ENCODE measurements at places on chromosomes 4 and X.

GRCh38 chr4:4268776-4269175 lies 20.8 kb upstream of the TMEM128 start:
- DNase-seq: no peak

DNA sequence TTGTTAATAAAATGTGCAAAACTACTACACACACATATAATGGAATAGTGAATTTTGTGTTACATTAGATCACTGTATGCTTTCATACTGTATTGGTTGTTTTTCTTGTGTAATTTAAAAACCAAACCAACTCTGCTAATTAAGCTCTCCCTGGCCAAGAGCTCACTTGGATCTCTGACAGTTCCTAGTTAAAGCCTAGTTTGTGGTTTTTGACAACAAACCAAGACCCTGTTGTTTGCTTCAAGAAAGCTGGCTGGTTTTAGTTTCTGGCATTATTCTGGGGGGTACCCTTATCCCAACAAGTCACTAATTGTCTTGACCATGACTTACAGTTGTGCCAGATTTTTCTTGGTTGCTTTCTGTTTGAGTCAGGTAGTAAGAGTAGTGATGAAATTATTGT lies 121.4 kb upstream of the CXorf66 start:
- no peak for DNase-seq

GRCh38 chr4:153045111-153045982 lies 109.2 kb downstream of the FHDC1 start:
- DNase-seq: no peak

DNA sequence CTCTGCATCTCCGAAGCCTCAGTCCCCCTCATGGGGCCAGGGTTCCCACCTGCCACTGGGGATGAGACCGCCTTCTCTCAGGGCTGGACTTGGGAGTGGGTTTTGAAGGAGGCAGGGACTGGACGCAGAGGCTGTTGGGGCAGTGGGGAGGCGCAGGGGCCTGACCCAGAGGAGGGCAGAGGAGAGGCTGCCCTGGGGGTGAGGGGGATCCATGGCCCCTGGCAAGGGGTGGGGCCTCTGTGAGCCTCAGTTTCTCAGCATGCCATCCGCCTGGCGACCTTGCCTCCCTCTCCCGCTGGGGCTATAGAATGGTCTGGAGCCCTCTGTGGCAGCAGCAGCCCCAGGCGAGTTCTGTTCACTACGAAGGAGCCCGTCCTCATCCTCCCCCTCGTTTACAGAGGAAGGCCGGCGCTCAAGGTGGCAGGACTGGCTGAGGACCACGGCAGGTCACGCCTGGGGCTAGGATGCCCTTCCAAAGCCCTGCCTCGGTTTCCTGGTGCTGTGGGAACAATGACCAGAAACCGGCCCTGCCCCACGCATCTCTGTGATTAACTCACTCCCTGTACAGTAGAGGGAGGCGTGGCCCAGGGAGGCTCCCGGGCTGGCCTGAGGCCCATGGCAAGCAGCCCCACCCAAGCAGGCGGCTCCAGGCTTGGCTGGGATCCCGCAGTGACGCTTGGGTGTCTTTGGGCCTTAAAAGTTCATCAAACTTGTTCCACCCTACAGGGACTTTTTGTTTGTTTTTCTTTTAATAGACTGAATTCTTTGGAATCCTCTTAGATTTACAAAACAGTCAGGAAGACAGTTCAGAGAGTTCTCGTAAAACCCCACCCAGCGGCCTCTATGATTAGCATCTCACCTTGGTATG lies 16.0 kb upstream of the SH3TC1 start:
- no peak for DNase-seq

GRCh38 chrX:71475785-71476540 lies 56.9 kb upstream of the OGT start:
- no peak for DNase-seq

GRCh38 chr4:87950493-87950892 lies 25.0 kb upstream of the SPP1 start:
- DNase-seq: no peak

DNA sequence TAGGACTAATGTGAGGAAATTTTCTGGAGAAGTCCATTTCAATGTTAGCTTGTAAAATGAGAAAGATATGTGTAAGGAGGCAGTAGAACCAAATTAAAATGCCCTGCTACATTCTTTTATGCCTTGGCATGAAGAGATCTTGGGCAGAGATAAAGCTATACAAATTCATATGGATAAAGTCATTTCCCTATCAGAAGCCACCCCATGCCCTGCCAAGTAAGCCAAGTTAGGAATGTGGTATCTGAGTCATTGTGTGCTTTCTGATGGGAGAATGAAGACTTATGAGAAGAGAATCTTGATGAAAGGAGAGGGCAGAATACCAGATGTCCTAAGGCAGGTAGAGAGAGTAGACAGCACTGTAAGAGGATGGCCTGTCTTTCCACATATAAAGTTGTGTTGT lies 83.7 kb downstream of the TEX13A start:
- DNase-seq: no peak

- no peak for DNase-seq
Observed at GRCh38 chr4:151922811-151923210, 162.0 kb upstream of the GATB start.

- DNase-seq: no peak
Observed at GRCh38 chr4:98387345-98388026, 126.3 kb downstream of the RAP1GDS1 start.

GRCh38 chr4:86122404-86122803 lies 237.4 kb downstream of the MAPK10 start:
- no peak for DNase-seq

DNA sequence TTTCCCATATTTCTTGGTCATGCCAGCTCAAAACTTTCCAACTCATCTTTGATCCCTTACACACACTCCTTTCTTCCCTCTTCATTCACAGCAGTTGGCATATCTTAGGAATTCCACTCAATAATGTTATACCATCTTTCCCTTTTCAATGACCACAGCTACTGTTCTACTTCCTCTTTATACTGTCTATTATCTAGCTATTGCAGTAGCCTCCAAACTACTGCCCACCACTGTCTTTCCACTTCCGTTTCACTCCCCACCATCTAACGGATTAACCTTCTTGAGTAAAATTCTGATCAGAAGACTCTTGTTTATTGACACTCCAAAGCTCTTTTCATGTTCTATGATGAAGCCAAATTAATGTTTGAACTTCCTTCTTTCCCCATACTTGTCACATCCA lies 55.8 kb downstream of the ADAMTS3 start:
- DNase-seq: no peak

DNA sequence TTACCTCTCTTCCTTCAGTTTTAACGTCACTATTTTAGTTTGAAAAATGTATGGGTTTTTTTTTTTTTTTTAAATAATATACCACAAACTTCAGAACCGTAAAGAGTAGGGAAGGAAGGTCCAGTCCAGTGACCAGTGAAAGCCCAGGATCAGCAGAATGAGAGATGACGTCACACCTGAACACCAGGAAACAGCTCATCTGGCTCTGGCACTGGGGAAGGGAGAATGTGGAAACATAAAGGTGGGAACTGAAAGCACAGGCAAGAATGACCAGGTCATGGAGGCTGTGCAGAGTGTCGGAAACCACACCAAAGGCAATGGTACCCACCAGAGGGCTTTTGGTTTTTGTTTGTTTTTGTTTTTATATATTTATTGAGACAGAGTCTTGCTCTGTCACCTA lies 141.2 kb downstream of the DHX15 start:
- DNase-seq: no peak

DNA sequence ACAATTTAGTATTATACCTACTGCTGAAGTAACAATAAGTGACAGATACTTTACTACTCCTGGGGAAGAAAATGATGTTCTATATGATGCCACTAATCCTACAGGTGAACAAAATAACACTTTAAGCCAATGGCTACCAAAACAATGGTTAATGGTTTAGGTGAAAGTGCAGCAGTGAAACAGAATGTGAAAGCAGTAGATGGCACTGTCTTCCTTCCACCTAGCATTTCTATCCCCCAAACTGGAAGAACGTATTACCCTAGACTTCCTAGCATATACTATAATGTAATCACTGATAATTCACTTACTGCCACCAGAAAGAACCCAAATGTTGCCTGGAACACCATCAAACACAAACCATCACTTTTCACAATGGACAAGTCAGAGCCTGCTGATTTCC lies 18.9 kb upstream of the CABS1 start:
- DNase-seq: no peak

DNA sequence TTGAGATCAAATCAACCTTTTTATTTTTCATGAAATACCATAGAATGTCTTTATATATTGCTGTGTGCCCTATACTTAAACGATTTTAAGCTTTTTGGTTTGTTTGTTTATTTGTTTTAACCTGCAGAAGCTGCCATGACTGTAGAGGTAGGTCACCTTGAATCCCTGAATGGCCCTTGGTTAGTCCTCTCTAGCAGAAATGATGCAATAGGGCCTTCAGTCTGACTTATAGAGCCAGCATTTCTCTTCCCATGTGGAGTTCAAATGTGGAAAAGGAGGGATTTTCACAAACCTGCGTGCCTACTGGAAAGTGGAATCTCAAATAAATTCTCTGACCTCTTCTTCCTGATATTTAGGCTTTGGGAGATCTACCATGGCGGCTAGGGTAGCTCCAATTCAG lies 327.9 kb downstream of the MAPK10 start:
- DNase-seq: no peak

- DNase-seq: no peak
Observed at GRCh38 chr4:33482773-33483172, 2761.5 kb downstream of the ARAP2 start.

- DNase-seq: no peak
Observed at GRCh38 chr4:108651014-108651791, 804 bp downstream of the OSTC start.

DNA sequence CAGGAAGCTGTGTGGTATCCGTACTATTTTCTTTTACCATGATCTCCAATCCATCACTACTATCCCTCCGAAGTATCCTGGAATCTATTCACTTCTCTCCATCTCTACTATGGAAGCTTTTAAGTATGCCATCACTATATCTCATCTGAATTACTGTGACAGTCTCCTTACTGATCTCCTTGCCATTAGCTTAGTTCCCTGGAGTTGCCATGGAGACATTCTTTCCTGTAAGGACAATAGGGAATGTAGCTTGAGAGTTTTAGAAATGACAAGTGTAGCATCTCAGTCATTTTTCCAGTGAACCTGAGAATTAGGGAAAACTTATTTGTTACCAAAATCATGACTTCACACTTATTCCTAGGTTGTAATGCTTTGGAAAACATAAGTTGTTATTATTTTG lies 86.3 kb downstream of the HPGD start:
- no peak for DNase-seq

DNA sequence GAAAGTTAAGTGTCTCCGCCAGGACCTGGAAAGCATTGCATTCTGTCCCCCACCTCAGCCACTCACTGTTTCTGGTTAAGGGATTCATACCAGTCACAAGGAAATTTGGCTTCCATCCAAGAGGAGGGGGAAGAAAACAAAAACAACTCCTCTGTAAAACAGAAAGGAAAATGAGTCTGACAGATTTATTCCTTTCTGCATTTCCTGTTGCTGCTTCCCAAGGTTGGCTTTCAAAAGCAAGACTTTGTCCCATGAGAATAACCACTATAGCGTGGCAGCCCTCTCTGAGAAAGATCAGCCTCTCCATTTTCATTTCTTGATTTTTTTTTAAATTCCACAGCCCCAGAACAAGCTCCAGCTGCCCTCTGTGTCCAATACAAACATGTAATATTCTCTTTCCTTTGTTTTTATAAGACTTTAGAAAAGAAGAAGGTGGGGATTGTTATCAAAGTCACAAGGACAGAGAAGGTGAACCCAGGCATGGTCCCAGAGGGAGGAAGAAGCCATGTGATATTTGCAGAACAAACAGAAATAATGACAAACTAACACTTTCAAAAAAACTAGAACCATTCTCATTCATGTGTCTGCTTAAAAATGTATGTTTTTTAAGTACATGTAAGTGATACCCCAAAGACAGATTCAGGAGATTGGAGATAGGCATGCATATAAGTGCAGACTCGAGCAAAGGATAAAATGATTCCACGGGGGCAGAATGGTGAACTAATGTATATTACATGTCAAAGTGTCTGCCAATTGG lies 90.7 kb upstream of the DCLK2 start:
- DNase-seq: no peak

DNA sequence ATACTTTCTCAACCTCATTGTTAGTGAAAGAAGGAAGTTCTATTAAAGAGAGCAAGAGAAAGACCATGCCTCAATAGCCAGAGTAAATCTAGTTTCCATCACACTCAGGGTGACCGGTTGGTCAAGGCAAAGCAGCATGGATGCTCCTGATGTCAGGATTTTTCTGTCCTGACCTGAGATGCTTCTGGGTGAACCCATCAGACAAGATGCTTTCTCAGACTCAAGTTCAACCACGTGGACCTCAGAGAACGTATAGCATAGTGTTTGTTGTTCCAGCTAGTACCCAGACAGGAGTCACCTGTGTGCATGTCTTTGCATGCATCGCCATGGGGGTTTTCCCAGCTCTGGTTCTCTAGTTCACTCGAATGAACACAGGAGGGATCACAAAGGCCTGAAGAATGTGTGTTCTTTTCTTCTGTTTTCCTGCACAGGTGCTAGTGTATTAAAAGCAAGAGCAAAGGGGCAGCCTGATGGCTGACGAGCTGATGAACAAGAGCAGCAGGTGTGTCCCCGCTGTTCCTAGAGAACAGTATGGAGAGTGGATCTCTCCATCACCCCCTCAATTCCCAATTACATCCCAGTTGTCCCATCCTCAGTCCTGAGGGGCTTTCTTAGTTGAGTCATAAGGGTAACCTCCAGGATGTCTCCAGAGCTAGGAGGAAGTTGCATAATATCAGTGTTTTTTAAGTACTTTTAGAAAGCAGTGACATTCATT lies 110.5 kb upstream of the ENPP6 start:
- DNase-seq: no peak

DNA sequence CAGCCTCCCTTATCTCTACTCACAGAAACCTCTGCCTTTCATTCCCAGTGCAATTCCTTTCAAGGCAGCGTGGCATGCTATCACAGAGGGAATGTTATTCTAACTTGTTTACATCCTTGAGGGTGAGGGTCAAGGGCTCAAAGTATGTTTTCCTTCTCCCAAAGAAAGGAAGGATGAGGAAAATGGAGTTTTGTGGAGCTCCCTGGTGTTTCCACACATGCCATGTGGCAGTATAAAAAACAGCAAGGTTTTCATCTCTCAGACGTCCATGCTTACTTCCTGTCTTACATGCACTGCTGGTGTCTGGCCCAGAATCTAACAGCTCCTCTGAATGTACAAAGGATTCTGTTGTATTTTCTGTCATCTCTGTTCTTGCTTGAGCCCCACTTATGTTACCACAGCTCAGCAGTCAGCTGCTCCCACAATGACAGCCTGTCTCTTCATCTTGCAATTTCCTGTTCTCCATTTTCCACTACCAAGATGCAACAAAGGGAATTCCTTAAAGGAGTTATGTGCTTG lies 128.0 kb downstream of the SNCA start:
- no peak for DNase-seq

DNA sequence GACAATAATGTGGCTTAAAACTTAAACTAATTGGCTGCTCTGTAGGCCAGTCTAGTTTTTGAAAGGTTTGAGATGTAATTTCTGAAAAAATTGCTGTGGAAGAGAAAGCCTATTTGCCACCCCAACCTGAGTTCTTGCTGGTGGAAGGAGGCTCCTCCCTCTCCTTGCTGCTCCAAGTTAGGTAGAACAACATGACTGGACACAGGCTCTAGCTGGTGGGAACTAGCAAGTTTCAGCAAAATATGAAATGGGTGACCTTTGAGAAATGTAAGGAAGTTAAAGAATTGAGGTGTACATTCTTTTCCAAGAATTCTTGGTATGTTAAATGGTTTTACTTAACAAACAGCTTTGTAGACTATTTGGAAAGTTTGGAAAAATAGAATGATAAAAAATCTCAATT lies 8.0 kb downstream of the RPL34 start:
- no peak for DNase-seq
